ENCODE measurements at places on chromosomes 3 and 15. TPM values are rescaled to one million over a fixed set of nuclear protein-coding genes. Genes with fewer than 3 reads are reported as not detected.

Gene SOX2
- total RNA-seq: 0.56 TPM

DNA sequence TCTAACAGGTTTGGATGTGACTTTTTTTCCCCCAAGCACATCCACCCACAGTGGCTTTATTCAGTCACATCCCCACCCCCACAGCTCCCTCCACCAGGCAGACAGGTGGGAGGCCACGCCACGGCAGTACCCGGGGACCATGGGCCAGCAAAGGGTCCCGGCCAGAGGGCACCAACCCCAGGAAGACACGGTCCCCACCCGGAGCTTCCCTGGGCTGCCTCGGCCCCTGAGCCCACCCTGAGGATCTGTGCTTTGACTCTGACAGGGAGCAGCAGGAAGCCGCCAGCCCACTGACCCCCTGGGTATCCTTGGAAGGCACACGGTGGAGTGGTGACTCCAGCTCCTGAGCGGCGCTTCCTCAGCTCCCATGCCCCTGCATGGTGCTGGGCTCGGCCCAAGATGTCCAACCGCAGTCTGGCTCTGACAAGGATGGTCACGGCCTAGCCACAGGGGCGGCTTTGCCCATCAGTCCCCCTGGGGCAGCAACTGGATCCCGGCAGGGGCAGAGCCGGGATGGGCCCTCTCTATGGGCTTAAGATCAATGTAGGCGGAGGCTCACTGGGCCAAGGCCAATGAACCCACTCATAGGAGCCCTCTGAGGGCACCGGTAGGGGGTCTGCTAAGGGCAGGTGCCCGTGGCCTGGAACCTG, 66.2 kb upstream of the TTBK2 start:
- no peak for DNase-seq

DNA sequence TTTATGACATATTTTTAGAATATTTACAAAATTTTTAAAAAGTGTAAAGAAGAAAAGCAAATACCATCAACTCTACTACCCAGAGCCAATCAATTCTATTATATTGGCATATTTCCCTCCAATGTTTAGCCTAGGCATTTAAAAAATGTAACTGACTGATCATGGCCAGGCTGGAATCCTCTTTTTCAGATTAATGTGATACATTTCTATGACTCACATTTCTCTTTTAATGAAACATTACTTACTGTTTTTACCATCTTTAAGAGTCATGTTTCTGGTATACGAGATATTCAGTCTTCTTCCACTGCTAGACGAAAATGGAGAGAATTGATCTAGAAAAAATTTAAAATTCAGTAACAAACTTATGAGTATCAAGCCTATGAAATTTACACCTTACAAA, 53.4 kb upstream of the DCUN1D1 start:
- no peak for DNase-seq

DNA sequence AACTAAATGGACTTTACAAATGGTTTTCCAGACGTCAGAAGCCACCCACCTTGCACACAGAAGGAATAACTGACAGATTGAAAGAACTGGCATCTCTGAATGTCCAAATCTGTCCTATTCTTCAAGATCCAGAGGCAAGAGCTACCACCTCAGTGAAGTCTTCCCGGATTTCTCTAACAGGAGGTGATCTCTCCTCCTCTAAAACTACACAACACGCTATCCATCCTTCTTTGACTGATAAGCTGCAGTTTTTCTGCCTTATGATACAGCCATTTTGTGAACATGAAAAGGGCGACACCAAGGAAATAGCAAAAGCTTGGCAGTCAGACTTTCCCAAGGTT, 37.1 kb upstream of the HES1 start:
- no peak for DNase-seq

Gene IQCF5
- total RNA-seq: not detected
